Frontal cortex (tissue), 4 donors: ENCODE measurements at places on chromosomes 5 and 9.

GRCh38 chr9:100602342-100602801 lies 24.5 kb downstream of the CAVIN4 start:
- peak; percentile 33 for DNase-seq

DNA sequence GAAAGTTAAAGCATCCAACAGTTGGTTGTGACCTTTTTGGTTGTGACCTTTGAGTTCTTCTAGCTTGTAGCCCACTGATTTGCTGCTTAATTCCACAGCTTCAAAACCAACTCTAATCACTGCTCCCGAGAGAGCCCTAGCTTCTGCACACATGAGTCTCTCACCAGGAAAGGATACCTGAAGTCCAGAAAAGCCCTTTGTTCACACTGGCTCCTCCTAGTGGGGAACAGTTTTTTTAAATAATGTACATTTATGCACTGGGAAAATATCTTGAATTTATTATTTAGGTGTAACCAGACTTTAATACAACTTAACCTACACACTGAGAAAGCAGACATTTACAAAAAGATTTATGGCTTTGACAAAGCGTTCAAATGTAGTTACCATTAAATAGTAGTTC lies 120.2 kb upstream of the CCDC152 start:
- DNase-seq: no peak

DNA sequence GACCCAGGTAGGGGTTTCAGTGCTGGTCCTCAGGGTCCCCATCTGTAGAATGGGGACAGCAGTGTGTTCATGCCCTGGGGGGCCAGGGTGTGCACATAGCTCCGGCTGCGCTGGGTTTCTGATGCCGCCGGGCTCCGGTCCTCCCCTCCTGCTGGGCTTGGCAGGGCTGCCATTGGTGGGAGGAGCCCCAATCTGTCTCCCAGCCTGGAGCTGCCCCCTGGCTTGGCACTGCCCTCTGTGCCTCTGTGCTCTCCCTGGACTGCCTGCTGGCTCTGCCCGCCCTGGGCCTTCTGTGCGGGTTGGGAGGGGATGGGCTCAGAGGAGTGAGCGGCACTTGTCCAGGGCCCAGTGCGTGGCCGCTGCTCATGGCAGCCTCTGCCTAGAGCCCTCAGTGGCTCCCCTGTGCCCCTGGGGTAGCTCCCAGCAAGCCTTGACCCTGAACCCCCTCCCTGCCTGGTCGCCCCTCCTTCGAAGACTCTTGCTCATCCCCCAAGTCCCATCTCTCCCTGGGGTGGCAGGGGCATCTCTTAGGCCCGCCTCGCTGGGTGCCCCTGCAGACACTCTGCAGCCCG lies 35.7 kb downstream of the RXRA start:
- DNase-seq: no peak

GRCh38 chr5:12902611-12903010 lies 998.4 kb upstream of the CTNND2 start:
- DNase-seq: no peak

DNA sequence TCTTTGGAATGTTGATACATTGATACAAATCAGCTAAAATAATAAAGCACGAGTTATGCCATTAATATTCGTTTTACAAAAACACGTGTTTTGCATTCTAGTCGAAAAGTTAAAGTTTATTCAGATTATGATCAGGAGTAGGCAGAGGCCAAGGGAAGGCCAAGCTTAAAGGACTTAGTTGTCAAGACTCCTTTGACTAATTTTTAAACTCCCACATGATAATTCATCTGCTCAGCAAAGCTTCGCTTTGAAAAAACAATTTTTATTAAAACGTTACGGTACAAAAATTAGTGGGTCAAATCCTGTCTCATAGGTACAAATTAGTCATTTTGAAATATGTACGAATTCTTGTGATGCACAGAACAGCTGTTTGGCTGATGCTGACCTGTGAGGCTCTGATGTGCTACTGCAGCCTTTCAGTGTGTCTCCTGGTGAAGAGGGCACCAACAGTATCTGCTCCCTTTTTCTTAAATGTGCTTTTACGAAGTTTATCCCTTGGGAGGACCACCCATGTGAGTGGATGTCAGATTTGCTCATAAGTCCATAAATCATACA lies 23.0 kb upstream of the NR3C1 start:
- DNase-seq: no peak
